Type B pancreatic cell (in vitro differentiated cells): ENCODE measurements at places on chromosomes 6 and 20.
A peak's percentile ranks its signal among the peaks of the same experiment; 100 is the strongest.

DNA sequence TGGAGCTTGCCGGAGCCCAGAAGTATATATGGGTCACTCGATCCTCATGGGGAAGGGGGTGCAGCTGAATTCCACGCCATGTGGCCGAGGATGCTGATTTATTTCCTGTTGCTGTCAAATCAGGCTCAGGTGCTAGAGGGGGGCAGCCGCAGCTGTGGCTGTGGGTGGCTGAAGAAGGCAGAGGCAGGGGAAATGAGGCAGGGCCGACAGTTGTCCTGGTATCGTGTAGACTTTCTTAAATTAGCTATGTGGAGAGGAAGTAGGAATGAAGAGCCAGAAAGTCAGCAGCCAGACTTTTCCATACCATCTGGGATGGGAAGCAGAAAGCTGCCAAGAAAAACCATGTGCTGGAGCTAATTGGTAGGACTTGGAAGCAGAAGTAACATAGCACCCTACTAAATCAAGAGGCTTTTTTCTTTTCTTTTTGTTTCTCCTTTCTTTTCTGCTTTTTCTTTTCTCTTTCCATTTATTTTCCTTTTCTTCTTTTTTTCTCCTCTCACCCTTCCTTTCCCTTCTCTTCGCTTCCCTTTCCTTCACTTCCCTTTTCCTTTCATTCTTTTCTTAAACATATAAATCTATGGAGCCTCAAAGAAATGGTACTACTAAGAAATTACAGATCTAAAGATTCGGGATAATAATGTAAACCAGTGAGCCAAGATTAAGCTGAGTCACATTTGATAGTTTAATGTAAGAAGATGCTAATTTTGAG is 90.6 kb upstream of the CD83 start:
- no peaks in the 10 kb centered on the region for H3K4me1 ChIP-seq
- no peak overlapping the region for H3K4me3 ChIP-seq
- DNase-seq: no peak
- no peak overlapping the region for H3K27ac ChIP-seq

DNA sequence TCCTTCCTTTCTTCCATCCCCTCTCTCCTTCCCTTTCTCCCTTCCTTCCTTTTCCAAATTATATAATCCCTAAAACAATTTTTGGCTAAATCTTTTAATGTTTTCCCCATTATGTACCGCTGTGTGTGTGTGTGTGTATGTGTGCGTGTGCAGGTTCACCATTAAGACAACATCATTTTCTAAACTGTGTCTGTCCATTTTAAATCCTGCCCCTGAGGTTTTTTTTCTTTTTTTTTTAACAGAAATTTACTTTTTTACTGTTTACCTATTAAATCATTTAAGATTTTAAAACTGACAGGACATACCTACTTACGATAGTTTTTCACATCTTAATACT is 366.3 kb upstream of the EPHA7 start:
- DNase-seq: no peak
- H3K27ac ChIP-seq: no peak overlapping the region
- no peak overlapping the region for H3K4me3 ChIP-seq
- no peaks in the 10 kb centered on the region for H3K27me3 ChIP-seq
- peaks cover 13% of the 10 kb centered on the region for H3K4me1 ChIP-seq
- no peaks in the 10 kb centered on the region for H3K36me3 ChIP-seq

GRCh38 chr20:40743141-40743775 is 54.2 kb upstream of the MAFB start:
- H3K27me3 ChIP-seq: peaks cover 48% of the 10 kb centered on the region
- no peaks in the 10 kb centered on the region for H3K36me3 ChIP-seq
- no peak overlapping the region for H3K27ac ChIP-seq
- no peaks in the 10 kb centered on the region for H3K4me1 ChIP-seq
- no peak for DNase-seq
- no peak overlapping the region for H3K4me3 ChIP-seq

DNA sequence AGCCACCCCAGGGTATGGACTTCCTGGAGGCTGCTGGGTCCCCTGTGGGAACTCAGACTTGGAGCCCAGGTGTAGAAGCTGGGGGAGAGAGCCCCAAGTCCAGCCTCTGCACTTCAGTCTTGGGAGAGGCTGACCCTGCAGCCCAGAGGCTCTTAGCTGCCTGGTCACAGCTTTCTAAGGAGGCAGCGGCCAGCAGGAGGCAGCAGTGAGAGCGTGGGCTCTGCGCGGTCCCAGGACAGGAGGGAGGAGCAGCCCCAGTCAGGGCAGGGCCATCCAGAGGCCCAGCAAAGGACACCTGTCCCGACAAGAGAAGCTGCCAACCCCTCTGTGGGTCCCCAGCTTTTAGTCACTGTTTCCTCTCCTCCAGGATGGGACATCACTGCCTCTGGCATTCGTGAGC is 9.4 kb downstream of the TREML2 start:
- H3K36me3 ChIP-seq: no peaks in the 10 kb centered on the region
- peaks cover 42% of the 10 kb centered on the region for H3K27me3 ChIP-seq
- no peak overlapping the region for H3K4me3 ChIP-seq
- no peak overlapping the region for H3K27ac ChIP-seq
- no peak for DNase-seq

DNA sequence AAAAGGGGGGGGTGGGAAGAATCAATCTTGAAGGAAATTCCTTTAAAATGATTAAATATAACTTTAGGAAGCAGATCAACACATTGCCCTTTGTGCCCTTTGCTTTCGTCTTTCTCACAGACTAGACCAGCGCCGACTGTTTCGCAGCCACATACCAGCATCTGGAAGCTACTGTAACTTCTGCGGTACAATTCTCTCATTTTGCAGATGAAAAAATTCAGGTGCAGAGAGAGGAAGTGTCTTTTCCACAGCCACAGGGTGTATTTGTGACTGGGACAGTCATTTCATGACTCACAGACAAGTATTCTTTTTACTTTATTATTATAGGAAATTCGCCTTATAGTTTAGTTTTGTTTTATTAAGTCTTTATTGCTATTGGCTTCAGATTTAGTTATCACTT is 84.2 kb downstream of the UST start:
- no peaks in the 10 kb centered on the region for H3K36me3 ChIP-seq
- no peak for DNase-seq
- no peaks in the 10 kb centered on the region for H3K4me1 ChIP-seq
- H3K4me3 ChIP-seq: no peak overlapping the region
- no peaks in the 10 kb centered on the region for H3K27me3 ChIP-seq

DNA sequence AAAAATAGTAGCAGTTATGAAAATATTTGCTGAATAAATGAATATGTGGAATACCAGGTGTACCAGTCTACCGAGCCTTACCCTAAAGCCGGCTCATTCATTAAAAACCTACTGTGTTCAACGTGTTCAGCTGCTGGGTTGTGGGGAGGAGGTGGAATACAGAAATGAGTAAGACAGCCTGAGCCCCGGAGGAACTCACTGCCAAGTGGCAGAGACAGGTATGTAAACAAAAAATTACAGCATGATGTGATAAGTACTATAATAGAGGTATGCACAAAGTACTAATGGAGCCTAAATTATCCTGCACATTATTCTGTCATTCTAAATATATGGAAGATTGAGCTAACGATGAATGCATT is 6.8 kb upstream of the ADTRP start:
- H3K4me1 ChIP-seq: no peaks in the 10 kb centered on the region
- H3K27me3 ChIP-seq: no peaks in the 10 kb centered on the region
- no peaks in the 10 kb centered on the region for H3K36me3 ChIP-seq
- H3K4me3 ChIP-seq: no peak overlapping the region
- H3K27ac ChIP-seq: no peak overlapping the region

DNA sequence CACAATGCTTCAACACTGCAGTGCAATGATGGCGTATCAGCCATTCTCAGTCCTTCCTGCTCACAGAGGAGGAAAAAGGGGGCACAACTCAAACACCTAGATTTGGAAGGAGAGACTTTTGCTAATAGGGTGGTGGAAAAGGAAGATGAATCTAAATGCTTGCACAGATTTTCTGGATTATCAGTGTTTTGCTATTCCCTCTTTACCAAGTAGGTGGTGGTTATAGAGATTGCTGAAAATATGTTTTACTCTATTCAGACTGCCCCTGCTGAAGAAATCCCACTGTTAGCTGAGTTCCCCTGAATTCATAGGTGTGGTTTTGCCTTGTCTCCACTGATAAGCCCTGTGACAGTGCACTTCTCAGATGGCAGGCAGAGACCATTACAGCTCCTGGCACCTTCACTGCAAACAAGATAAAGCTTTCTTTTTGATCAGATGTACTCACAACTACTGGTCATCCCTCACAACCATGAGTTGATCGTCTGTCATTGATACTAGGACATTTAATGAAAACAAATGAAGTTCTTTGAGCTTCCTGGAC is 311.4 kb downstream of the KIF16B start:
- H3K27ac ChIP-seq: no peak overlapping the region
- H3K27me3 ChIP-seq: no peaks in the 10 kb centered on the region
- no peak overlapping the region for H3K4me3 ChIP-seq
- DNase-seq: peak; percentile 4
- H3K36me3 ChIP-seq: peaks cover 8% of the 10 kb centered on the region
- no peaks in the 10 kb centered on the region for H3K4me1 ChIP-seq

DNA sequence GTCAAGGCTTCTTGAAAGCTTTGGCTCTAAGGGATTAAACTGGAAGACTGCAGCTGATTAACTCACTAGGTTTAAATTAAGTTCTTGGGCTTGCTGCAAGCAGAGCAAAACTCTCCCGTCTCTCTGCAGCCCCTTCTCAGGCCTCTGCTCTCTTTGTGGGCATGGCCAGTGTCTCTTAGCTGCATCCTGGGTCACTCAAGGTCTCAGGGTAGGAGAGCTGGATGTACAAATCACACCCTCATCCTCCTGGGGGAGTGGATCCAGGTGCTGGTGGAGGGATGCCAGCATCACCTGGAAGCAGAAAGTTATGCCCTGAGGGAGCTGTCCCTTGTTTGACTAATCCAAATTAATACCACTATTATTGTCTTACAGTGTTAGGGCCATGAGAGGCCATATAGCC is 35.8 kb downstream of the GCM1 start:
- no peaks in the 10 kb centered on the region for H3K27me3 ChIP-seq
- no peak for DNase-seq
- H3K4me1 ChIP-seq: peaks cover 19% of the 10 kb centered on the region
- peak overlapping the region; percentile 61 for H3K4me3 ChIP-seq
- peak overlapping the region; percentile 79 for H3K27ac ChIP-seq
- peaks cover 4% of the 10 kb centered on the region for H3K36me3 ChIP-seq

- H3K4me3 ChIP-seq: no peak overlapping the region
- DNase-seq: no peak
- peaks cover 7% of the 10 kb centered on the region for H3K4me1 ChIP-seq
- no peak overlapping the region for H3K27ac ChIP-seq
Observed at GRCh38 chr6:167710363-167710920, 116.3 kb upstream of the AFDN start.

DNA sequence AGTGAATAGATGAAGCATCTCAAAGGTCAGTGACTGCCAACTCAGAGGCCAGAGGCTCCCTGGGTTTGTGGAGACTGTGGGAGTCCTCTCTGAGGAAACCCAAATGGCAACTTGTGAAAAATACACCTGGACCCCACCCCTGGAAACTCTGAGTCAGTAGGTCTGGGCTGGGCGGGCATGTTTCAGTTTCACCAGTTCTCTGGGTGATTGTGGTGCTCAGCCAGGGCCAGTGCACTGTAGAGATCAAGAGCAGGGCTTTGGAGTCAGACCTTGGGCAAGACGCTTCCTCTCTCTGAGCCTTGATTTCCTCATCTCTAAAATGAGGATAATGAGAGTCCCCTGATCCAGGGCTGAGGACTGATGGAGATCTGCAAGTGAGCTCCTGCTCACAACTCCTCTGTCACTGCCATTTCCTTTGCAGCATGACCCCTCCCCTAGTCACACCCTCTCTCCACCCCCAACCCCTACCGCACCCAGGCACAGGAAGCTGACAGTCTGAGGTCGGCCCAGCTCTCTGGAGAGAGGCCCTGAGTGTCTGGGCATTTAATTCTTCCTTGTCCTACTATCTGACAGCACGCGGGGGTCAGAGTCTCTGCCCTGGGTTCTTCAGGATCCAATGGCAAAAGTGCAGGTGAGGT is 5.1 kb downstream of the DEF6 start:
- peaks cover 24% of the 10 kb centered on the region for H3K4me1 ChIP-seq
- peak overlapping the region; percentile 40 for H3K4me3 ChIP-seq
- peak overlapping the region; percentile 86 for H3K27ac ChIP-seq
- H3K36me3 ChIP-seq: peaks cover 8% of the 10 kb centered on the region

- DNase-seq: no peak
- no peak overlapping the region for H3K4me3 ChIP-seq
- H3K4me1 ChIP-seq: peaks cover 32% of the 10 kb centered on the region
- H3K27me3 ChIP-seq: no peaks in the 10 kb centered on the region
Observed at GRCh38 chr6:11237428-11237827, 5.0 kb upstream of the NEDD9 start.

DNA sequence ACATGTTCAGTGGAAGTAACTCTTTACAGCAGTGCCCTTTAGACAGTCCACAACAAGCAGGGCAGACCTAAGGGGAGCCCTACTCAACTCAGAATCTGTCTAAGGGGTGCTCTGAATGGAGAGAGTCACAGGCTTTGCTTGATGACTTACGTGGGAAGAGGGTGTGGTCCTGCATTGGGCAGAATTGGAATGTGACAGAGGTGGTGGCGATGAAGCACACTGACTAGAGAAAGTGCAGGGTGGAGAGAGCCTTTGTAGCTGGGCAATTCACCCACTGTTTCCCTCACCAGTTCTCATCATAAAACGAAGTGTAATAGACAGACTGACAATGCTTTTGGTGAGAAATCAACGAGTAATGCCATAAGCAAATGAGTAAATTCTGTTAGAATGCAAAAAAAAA is 11.2 kb downstream of the TP53INP2 start:
- no peak for DNase-seq
- H3K27me3 ChIP-seq: peaks cover 8% of the 10 kb centered on the region
- H3K4me1 ChIP-seq: peaks cover 14% of the 10 kb centered on the region
- peak overlapping the region; percentile 64 for H3K27ac ChIP-seq
- H3K4me3 ChIP-seq: no peak overlapping the region
- H3K36me3 ChIP-seq: peaks cover 49% of the 10 kb centered on the region

DNA sequence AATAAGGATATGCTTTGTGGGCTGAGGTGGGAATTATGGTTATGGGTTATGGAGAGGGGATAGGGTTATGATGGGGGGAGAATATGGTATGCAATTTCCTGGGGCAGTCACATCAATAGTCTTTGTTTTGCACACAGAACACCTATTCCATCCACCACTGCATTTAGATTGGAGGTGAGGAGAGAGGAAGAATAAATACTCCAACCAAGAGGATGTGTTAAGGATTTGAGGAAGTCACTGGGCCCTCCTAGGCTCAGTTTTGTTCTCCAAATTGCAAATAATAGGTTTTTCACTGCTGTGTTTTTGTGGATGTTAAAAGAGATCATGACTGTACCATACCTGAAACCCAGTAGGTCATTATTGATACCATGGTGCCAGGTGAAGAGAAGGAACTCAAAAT is 29.5 kb upstream of the SIRPG start:
- peaks cover 46% of the 10 kb centered on the region for H3K27me3 ChIP-seq
- no peaks in the 10 kb centered on the region for H3K4me1 ChIP-seq
- H3K36me3 ChIP-seq: no peaks in the 10 kb centered on the region
- DNase-seq: no peak
- H3K27ac ChIP-seq: no peak overlapping the region
- H3K4me3 ChIP-seq: no peak overlapping the region
